ENCODE measurements at places on chromosomes 12 and 14. TPM values are rescaled to one million over a fixed set of nuclear protein-coding genes. Genes with fewer than 3 reads are reported as not detected.

SRRM4 gene
- not detected for total RNA-seq

CALCOCO1 gene
- 16.0 TPM for total RNA-seq

ALDH1L2 gene
- total RNA-seq = 3.1 TPM

RNASE1 gene
- not detected for total RNA-seq

SPSB2 gene
- 24.2 TPM for total RNA-seq

SP7 gene
- not detected for total RNA-seq

All from A549 treated with RU486 at 1 μM for 4 hours (cell line).